ENCODE measurements at places on chromosomes 3 and 15.

- DNase-seq: no peak
Measured at GRCh38 chr3:52454938-52455282, 494 bp upstream of the NISCH start.

DNA sequence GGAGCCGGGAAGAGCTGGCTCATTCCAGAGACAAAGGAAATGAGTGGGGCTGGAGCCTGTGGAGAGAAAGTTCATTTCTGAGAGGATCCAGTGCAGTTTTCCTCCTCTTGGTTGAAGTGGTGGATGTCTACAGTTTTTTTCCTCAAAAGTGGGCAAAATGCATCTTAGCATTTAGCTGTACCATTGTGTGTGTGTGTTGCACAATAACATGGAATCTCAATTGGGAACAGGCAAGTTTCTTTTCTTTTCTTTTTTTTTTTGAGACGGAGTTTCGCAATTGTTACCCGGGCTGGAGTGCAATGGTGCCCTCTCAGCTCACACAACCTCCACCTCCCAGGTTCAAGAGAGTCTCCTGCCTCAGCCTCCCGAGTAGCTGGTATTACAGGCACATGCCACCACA lies 101.5 kb upstream of the UBE2E1 start:
- no peak for DNase-seq

DNA sequence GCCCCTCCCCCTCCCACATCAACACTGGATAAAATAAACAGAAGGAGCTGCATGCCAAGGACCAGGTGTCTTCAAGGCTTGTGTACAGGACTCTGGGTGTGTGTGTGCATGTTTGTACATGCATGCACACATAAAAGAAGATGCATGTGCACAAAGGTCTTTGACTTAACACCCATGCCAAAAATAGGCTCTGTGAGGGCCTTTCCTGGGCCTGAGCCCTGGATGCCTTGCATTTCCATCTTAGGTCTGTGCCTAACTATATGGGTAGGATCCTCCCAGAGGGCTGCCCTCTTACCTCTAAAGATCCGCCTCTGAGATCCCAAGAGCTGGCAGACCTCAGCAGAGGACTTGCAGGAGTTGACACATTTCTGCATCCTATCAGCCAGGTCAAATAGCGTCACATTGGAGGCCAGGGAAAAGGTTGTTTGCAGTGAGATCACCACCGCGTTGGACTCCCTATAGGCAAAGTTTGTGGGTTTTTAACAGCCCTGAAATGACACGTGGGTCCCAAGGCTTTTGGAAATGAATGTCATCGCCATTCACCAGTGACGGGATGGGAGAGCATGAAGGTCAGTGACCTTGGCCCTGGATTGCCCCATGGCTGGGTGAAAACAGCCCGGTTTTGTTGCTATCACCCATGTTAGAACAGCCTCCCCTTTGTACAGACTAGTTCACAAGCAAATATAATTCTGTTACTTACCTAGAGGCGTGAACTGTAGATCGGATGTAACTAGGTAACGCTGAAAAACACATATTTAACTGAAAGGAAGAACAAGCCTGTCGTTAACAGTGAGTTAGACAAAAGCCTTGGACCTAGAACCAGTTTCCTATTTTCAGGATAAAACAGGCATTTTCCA lies 54.0 kb downstream of the HEG1 start:
- DNase-seq: no peak

GRCh38 chr3:184724699-184725098 lies 12.8 kb upstream of the MAGEF1 start:
- no peak for DNase-seq

DNA sequence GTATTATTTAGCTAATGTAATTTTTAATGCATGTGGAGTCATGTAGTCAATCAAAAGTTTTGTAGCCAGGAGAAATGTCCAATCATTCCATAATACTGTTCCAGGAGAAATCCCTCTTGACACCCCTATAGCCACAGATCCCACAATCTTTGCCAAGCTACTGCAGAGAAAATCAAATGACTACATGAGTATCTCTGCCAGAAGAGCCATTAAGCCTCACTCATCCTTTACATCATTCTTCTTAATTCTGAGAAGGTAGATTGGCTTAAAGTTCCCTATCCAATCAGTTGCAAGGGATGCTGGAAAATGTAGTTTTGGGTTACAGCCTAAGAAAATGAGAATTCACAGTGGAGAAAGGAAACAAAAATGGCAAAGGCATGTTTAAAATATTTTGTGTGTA lies 502.1 kb downstream of the ZBBX start:
- no peak for DNase-seq

- DNase-seq: no peak
Measured at GRCh38 chr15:67850994-67851571, 11.2 kb upstream of the RNU6-1 start.

GRCh38 chr3:46873521-46873920 lies 4.0 kb upstream of the PTH1R start:
- no peak for DNase-seq

DNA sequence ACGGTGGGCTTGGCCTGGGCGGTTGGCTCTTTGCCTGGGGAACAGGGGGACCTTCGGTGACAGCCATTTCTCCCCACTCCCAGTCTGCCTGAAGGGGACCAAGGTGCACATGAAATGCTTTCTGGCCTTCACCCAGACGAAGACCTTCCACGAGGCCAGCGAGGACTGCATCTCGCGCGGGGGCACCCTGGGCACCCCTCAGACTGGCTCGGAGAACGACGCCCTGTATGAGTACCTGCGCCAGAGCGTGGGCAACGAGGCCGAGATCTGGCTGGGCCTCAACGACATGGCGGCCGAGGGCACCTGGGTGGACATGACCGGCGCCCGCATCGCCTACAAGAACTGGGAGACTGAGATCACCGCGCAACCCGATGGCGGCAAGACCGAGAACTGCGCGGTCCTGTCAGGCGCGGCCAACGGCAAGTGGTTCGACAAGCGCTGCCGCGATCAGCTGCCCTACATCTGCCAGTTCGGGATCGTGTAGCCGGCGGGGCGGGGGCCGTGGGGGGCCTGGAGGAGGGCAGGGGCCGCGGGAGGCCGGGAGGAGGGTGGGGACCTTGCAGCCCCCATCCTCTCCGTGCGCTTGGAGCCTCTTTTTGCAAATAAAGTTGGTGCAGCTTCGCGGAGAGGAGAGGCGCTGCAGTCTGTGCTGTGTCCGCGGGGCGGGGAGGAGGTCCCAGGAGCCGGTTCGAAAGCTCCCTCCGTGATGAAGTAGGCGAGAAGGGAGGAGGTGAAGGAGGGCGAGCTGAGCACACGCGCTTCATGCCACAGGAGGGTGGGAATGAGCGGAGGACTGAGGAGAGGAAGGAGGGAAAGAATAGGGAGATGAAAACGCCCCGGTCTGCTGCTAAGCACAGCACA lies 9.6 kb downstream of the CLEC3B start:
- no peak for DNase-seq

- DNase-seq: peak; percentile 85
Measured at GRCh38 chr3:149273096-149273751, 51.6 kb upstream of the CP start.

DNA sequence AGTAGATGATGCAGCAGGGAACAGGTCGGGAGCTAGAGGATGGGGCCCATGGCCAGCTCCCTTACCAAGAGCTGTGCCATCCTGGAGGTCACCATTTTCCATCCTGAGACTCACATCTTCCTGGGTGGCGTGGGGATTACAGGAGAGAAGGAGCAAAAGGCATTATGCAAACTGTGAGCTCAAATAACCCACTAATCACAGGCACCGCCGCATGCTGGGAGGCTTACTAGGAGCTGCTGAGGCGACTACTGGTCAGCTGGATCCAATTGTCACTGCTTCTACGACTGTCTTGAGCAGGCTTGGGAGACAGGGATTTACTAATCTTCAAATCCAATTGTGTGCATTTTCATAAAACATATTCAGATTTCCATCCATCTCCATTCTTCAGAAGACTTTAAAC lies 12.5 kb upstream of the KBTBD12 start:
- no peak for DNase-seq

GRCh38 chr3:5531741-5532290 lies 344.3 kb downstream of the EDEM1 start:
- DNase-seq: peak; percentile 55

DNA sequence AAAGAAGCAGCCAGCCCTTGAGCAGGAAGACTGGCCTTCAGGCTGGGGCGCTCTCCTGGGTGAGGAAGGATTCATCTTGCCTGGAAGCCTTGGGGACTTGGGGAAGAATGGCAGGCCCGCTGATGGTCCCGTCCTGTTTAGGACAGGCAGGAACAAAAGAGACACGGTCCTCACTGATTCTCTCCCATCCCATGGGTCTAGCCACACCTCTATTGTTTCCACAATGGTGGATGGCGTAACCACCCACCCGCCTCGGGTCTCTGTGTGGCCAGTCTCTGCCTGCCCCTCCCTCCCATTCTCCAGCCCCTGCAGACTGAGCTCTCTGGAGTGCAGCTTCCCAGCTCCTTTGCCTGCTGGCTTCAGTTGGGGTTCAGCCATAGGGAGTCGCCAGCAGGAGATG lies 284.3 kb downstream of the UACA start:
- no peak for DNase-seq

DNA sequence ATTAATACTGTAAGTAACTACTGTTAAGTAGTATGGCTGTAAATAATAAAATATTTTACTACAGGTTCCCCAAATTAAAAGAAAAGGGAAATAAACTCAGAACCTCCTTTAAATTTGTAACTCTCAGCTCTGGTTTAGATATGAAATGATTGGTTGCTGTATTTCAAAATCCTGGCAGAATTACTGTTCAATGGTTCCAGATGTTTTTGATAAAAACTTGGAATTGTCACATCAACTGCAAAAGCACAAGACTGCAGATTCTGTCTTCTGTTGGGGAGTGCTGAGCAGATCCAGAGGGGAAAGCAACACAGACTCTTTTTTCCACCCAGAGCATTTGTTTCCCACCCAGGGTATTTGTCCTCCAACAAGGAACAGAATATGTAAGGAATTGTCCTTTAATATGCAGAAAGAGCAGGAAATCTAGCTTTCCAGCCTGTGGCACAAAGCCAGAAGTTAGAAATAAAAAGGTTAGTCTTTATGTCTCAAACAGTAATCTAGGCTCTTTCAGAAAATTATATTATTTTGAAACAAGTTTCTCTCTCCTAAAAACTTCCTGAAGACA lies 178.1 kb downstream of the KLHL25 start:
- no peak for DNase-seq

DNA sequence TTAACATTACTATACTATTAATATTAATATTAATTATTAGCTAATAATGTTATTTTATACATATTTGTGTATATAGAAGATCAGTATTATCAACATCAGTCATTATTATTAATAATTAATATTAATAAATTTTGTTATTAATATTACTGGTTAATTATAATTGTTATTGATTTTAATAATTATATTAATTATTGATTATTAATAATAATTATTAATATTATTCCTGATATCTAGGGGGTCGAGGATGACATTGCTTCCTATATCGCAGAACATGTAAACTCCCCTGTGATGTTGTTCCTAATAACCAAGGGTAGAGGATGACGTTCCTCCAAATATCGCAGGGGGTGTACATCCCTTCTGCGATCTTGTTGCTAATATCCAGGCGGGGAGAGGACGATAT lies 17.3 kb upstream of the BMF start:
- DNase-seq: no peak

DNA sequence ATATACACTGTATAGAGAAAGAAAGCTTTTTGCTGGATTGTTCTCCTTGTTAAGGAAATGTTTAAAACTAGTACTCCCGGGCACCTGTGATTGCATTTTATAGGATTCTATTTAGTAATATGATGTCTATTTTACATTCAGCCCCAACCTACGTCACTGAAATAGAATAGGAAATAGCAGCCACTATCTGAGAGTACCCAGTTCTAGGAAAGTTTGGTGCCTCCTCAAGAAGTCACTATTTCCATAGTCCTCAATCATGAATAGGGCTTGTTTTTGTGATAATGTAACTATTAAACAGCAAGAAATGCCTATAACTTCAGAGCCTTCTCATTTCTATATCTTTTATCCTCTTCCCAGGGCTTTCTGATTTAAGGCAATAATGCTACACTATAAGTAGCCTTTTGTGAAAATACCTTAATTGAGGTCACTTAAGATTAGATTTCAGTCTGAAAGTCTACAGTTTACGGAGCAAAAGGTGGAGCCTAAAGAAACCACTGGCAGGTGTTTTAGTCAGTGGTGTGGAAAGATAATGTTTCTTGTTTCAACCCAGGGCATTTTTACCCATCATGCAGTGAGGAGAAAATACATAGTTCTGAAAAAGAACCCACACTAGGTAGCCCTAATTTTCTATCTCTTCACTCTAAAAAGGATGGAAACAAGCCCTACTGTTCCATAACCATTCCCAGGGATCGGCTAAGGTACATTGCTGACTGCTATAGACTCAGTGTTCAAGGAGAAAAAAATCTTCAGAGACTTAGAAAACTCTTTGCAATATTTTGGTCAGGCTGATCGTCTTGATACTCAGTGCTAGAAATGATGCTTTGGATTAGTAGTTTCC lies 38.7 kb downstream of the TIGIT start:
- no peak for DNase-seq

DNA sequence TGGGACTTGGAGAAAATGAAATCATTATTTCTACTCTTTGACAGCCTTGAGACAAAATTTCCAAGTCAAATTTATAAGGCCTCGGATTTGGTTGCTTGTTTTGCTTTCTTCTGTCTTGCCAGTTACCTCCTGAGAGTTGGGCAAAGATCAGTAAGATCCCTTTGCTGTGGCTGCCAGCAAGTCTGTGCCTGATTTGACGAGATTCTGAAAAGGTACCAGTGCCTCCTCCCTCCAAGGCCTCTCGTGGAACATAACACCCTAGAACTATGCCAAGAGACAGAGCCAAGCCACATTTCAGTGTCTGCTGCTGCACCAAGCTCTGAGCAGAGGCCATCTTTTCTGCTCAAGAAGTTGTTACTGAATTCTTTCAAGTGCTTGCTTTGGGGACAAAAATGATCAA lies 61.0 kb downstream of the GTPBP8 start:
- no peak for DNase-seq

- no peak for DNase-seq
Measured at GRCh38 chr3:1087066-1087560, 5.7 kb upstream of the CNTN6 start.

GRCh38 chr3:133452641-133453319 lies 52.9 kb downstream of the BFSP2 start:
- no peak for DNase-seq

DNA sequence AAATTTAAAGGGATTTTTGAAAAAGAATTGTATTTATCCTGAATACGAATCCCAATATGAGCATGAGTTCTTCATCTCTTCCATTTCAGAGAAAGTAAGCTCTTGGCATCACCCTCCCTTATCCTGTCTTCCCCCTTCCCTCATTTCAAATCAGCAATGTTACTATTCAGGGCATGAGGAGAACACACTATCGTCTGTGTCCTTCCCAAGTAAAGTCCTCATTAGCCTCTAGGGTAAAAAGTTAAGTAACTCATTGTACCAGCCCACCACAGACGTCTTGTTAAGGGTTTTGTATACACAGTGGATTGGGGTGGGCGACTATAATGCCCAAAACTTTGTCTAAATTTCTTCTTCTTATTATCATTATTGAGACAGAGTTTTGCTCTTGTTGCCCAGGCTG lies 14.8 kb downstream of the ARL6IP5 start:
- no peak for DNase-seq

GRCh38 chr15:66221126-66221525 lies 32.4 kb downstream of the MEGF11 start:
- no peak for DNase-seq
